Gastrocnemius medialis (tissue), 4 donors: ENCODE measurements at places on chromosomes 11 and 22. TPM values are rescaled to one million over a fixed set of nuclear protein-coding genes. Genes with fewer than 3 reads are reported as not detected.

The RFPL1 gene
- total RNA-seq, result not detected

The ZFTA gene
- 18.6 TPM for total RNA-seq

The RIBC2 gene
- not detected for total RNA-seq

The VWA5A gene
- 1.6 TPM for total RNA-seq

The SULT4A1 gene
- total RNA-seq, result not detected

The PKP3 gene
- 0.55 TPM for total RNA-seq

The RFPL2 gene
- not detected for total RNA-seq

The VPREB1 gene
- total RNA-seq, result not detected

The METTL15 gene
- 6.9 TPM for total RNA-seq

The ADORA2A gene
- total RNA-seq, result 0.39 TPM

The SAA1 gene
- total RNA-seq, result 5.7 TPM

The ROM1 gene
- 2.5 TPM for total RNA-seq

The GAB4 gene
- total RNA-seq, result not detected

The MRGPRE gene
- not detected for total RNA-seq

The MYOD1 gene
- 15.1 TPM for total RNA-seq

The BATF2 gene
- 2.0 TPM for total RNA-seq

The ANO1 gene
- 4.7 TPM for total RNA-seq

The CREB3L1 gene
- 0.46 TPM for total RNA-seq

The MS4A15 gene
- total RNA-seq, result not detected

The SCGB1C1 gene
- total RNA-seq, result not detected

The OR8D4 gene
- not detected for total RNA-seq

The SLC16A8 gene
- total RNA-seq, result not detected

The B3GAT1 gene
- total RNA-seq, result not detected

The UCP2 gene
- 50.8 TPM for total RNA-seq

The TSSK2 gene
- not detected for total RNA-seq

The DDIAS gene
- total RNA-seq, result 0.67 TPM

The SCUBE2 gene
- total RNA-seq, result 2.2 TPM

The ELF5 gene
- not detected for total RNA-seq

The CD3E gene
- total RNA-seq, result 0.51 TPM

The OR5B21 gene
- not detected for total RNA-seq

The ALX4 gene
- total RNA-seq, result not detected

The MMP12 gene
- total RNA-seq, result not detected

The SMTNL1 gene
- total RNA-seq, result 42.8 TPM

The DEFB131B gene
- not detected for total RNA-seq

The BTG4 gene
- total RNA-seq, result not detected

The PELI3 gene
- 26.1 TPM for total RNA-seq

The ZC3H12C gene
- total RNA-seq, result 26.6 TPM
